ENCODE measurements at places on chromosomes 11 and 22. TPM values are rescaled to one million over a fixed set of nuclear protein-coding genes. Genes with fewer than 3 reads are reported as not detected.

Gene MPZL2
- total RNA-seq, result not detected

Gene SLC25A45
- 13.3 TPM for total RNA-seq

Gene MEI1
- not detected for total RNA-seq

Gene HPX
- 0.27 TPM for total RNA-seq

Gene ACER3
- total RNA-seq, result 15.4 TPM

Gene PNPLA5
- not detected for total RNA-seq

Gene IFITM5
- not detected for total RNA-seq

Measured in A549 treated with Mapracorat at 1 μM for 4 hours (cell line).